Hematopoietic multipotent progenitor cell treated with erythropoietin and hydrocortisone succinate and interleukin-3 and kit ligand, for 4 days (in vitro differentiated cells): ENCODE measurements at places on chromosomes 12 and 14.

GRCh38 chr14:65041434-65041915, 54.8 kb downstream of the FNTB start:
- no peak for DNase-seq

DNA sequence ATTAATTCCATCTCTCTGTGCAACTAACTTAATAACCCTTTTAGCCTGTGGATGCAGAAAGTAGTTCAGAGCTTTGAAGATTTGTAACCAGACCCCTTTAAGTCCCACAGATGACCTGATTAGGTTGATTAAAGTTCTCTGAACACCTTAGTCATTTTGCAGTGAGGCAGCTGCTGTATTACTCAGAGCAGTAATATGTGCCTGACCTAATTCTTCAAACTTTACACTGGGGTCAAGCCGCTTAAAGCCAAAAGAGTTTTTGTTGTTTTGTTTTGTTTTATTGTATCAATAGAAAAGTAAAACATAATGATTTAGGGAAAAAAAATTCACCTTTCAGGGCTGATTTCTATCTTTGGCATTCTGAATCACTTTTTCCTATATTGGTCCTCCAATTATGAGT, 78.6 kb upstream of the PLEKHG7 start:
- no peak for DNase-seq

- no peak for DNase-seq
These were observed 218.3 kb upstream of the PDZRN4 start for GRCh38 chr12:40969796-40970195.

- DNase-seq, result peak; percentile 41
These were observed at the start of gene TEAD4 for GRCh38 chr12:2959192-2959504. TEAD4 (plus strand) TSS chr12:2959397.

DNA sequence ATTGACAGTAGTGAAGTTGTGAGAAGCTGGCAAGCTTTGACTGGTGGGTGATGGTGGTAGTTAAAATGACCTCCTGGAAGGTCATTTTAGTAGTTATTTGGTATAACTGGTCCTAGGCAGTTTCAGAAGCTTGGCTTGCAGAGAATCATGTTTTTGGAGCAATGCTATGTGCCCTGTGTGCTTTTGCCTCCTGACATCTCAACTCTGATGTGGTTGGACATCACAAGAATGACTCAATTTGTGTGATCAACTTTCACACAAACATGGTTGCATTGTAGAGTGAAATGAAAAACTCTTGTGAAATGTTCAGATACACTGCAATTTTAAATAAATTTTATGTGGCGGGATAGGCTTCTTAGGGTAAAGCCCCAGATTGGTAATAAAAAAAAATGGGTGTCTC, 8.3 kb upstream of the ABCD2 start:
- DNase-seq, result no peak

GRCh38 chr12:51773145-51773869, 75.2 kb downstream of the FIGNL2 start:
- peak; percentile 13 for DNase-seq

DNA sequence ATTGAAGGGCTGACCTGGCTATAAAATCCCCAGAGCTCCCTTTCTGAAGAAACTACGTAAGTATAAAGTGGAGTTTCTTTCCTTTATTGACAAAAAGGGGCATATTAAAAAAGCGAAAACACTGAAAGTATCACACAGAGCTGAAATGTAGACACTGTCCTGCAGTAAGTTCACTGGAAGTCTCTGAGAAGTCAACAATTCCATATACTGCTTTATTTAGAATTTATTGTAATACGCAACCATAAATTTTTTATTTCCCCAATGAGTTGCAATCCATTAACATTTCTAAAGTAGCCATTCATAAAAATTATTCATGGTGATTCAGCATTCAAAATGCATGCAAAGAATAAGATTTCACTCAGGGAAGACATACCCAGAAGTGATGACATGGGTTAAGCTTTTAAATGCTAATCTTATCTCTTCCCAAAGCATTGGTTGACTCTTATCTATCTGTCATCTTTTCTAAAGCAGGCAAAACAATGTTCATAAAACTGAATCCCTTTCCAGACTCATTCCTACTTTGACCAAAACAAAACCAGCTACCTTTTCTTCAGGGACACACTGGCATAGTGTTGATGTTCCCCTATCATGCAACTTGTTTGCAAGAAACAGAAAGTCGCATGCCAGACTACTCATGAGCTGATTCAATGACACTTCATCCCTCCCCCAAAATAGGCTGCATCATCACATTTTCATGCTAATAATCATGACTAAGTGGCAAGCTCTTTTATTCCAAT, 17.3 kb downstream of the KITLG start:
- DNase-seq, result no peak

DNA sequence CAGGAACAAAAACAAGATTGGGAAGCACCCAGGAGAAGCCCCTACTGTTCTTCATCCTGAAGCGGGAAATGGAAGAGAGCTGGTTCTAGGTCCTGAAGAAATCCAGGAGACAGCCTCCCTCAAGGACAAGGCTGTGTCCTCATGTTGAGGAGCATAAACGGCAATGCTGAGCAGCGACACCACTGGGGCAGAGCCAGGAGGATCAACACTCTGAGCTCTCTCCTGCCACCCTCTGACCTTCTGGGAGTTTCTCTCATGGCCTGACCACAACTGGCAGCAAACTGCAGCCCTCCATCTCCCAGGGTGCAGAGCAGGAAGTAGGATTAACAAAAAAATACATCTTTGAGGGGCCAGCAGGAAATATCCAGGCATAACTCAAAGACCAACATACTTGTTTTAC, 1292.2 kb upstream of the TMEM132C start:
- no peak for DNase-seq

GRCh38 chr14:35444104-35444503, 39.6 kb upstream of the NFKBIA start:
- no peak for DNase-seq
